ENCODE measurements at places on chromosomes 11 and 22. TPM values are rescaled to one million over a fixed set of nuclear protein-coding genes. Genes with fewer than 3 reads are reported as not detected.

- DNase-seq: no peak
These were observed 364.3 kb downstream of the DCDC1 start for GRCh38 chr11:31005202-31005601.

GRCh38 chr22:46366801-46367706 lies 31.5 kb downstream of the TRMU start:
- DNase-seq: no peak

- DNase-seq: no peak
These were observed 463 bp downstream of the TMEM126B start for GRCh38 chr11:85628771-85629341.

DNA sequence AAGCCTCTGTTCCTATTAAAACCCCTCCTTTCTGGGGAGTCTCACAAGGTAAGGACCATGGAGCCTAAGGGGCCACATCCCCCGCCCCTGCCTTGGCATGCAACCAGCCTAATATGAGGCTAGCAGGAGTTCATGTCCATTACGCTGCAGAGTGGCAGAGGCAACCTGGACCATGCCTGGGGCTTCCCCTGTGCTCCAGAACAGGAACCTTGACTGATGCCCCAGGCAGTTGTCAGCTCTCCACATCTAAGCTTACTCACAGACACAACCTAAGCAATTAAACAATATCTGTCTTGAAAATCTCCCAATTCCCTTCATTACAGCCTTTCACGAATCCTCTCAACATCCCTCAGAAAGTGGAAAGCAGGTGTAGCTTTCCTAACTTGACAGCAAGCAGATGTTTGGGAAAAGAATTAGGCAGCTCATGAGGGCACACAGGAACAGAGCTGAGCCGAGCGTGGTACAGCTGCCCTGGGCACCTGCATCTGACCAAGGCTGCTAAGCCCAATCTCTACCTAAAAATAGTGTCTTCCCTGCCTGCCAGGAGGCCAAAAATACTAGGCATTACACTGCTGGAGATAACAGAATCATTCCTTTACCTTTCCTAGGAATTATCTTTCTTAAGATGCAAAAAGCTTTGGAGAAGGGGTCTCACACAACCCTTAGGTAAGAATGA lies 20.8 kb downstream of the C11orf71 start:
- DNase-seq: no peak

- DNase-seq: no peak
These were observed 87.9 kb upstream of the B3GAT1 start for GRCh38 chr11:134499990-134500389.

DNA sequence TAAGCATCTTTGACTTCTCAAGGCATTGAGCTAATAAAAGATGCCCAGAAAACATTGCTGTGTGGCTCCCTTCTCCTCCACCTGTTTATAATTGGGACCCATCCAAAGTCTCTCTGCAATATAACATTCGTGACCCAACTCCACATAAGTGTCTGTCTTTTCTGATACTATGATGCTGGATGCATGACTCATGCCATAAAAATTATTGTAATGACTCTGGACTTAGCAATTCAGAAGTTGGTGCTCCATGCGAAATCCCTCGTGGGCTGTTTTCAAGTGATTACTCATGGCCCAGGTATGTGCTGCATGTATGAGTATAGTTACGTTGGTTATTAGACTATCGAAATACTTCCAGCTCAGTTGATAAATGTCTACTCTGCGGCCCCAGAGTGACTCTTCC lies 11.7 kb downstream of the FJX1 start:
- DNase-seq: no peak

GRCh38 chr11:64887757-64888405 lies 9.5 kb upstream of the EHD1 start:
- peak; percentile 64 for DNase-seq

DNA sequence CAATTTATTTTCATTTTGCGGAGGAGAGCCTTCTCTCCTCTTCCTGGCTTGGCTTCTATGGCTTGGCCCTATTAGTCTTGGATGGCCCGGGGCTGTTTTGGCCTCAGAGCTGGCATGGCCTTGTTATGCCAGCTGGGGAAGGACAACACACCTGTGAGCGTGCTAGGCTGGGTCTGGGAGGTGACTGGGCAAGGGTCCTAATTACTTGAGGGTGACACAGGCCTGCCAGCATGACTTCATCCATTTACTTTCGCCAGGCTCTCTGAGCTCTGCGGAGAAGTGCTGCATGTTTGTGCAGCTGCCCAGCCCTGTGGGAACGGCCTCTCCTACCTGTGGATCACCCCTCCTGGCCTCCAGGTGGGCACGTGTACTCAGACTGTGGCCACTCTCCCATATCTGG lies 153.6 kb downstream of the SNX19 start:
- no peak for DNase-seq

- no peak for DNase-seq
These were observed 1.6 kb upstream of the RAB30 start for GRCh38 chr11:83073258-83073657.

DNA sequence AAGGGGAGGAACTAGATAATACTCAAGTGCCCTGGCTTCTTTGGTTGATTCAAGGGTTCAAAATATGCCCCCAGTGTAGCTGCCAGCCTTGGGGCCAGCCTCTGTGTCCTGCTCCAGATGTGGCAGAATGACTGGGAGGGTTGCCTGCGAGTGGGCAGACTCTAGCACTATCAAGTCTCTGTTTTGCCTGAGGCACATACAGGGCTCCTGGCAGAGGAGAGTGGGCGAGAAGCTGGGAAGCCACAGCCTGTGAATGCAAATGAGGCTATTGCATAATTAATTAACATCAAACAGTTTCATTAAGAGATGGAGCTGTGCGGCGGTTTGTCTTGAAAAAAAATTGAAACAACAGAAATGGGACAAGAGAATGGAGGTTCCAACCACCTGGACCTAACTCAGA lies 50.8 kb downstream of the BUD13 start:
- no peak for DNase-seq

DNA sequence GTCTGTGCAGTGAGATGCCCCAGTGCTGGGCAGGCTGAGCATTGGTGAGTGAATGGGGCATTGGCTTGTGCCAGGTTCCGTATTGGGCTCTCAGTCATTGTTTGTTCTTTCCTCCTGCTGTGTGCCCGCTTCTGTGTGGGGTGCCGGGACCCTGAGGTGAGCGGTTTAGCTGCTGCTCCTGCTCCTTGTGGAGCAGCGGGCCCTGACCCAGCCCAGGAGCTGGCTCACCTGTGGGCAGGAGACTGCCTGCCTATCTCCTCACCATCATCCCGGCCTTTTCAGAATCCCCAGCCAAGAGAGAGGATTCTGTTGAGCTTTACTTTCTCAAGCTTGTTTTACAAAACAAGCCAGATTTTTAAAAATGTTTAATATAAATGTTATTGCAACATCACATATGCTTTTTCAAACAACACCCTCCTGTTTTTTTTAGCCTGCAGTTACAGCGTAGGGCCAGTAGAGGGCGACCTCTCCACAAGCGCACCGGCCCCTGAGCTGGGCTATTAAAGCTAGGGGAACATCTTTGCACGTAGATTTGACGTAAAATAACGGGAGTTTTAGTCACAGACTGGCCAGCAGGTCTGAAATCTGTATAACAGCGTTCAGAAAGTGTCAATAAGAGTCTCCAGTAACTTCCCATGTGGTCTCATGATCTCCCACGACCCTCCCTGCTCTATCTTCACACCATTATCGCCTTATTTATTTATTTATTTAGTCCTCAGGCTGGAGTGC lies 25.1 kb upstream of the RELT start:
- peak; percentile 49 for DNase-seq

- DNase-seq: no peak
These were observed 36.9 kb upstream of the MAPK1 start for GRCh38 chr22:21904250-21904789.

DNA sequence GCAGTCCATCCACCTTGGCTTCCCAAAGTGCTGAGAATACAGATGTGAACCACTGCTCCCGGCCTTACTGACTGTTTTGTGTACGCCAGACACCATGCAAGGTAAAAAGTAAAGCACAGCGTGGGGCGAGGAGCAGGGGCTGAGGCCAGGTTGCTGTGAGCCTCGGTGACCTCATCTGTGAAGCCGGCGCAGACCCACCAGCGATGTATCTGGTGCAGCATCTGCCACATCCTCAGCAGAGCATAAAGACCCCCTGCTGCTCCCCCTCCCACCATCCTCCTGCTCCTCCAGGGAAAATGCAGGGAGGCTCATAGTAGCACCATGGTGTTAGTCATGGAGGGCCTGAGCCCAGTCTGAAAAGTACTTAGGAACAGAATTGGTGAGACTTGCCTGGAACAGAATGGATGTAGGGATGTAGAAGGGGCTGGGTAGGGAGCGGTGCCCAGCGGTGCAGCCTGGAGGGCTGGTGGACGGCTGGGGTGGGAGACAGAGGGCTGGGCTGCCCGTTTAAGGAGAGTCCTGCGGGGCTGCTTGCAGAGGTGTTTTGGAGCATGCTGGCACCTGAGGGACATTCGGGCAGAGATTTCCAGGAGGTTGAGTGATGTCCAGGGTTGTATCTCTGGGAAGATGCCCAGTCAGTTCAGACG lies 462.4 kb downstream of the BRD1 start:
- no peak for DNase-seq

DNA sequence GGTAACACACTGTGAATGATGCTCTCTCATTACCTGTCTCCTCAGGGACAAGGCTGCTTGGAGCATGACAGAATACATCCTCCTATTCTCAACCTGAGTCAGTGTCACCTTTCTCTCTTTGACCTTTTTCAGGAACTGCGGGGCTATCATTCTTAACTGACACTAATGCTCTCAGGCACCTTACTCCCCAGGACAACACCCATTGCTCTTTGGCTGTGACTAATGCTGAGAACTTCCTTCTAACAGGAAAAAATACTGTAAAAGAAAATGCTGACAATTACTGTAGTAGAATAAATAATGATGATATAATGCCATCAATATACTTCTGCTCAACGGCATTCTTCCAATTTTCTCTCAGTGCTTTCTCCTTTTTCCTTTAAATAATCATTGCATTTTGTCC lies 2082.7 kb upstream of the RAG2 start:
- DNase-seq: no peak

- no peak for DNase-seq
These were observed 9.8 kb downstream of the PLXNB2 start for GRCh38 chr22:50297510-50298265.

GRCh38 chr11:295351-296170 lies 3.8 kb downstream of the IFITM5 start:
- no peak for DNase-seq

- no peak for DNase-seq
These were observed 51.1 kb upstream of the CFAP300 start for GRCh38 chr11:101996111-101996510.

GRCh38 chr11:7428196-7428595 lies 57.1 kb upstream of the OLFML1 start:
- DNase-seq: no peak

- no peak for DNase-seq
These were observed 74.6 kb downstream of the CASP12 start for GRCh38 chr11:104823657-104824056.

GRCh38 chr11:3123761-3124733 lies 41.1 kb downstream of the OSBPL5 start:
- DNase-seq: peak; percentile 93

PDE3B gene
- total RNA-seq: 36.5 TPM

PATE3 gene
- not detected for total RNA-seq

ART1 gene
- not detected for total RNA-seq

BSX gene
- total RNA-seq: not detected

HPX gene
- total RNA-seq: 7.5 TPM

TNNT3 gene
- total RNA-seq: 8.6 TPM

EI24 gene
- 59.8 TPM for total RNA-seq

PPFIBP2 gene
- total RNA-seq: 26.1 TPM

OR2AT4 gene
- 0.87 TPM for total RNA-seq

KCNA4 gene
- 0.21 TPM for total RNA-seq

VSIG10L2 gene
- total RNA-seq: not detected

RFPL2 gene
- not detected for total RNA-seq

PNPLA5 gene
- total RNA-seq: not detected

MS4A4E gene
- 11.4 TPM for total RNA-seq

CHADL gene
- total RNA-seq: 25.3 TPM

Measured in tibial nerve (tissue), 4 donors.